ENCODE measurements at places on chromosomes 5 and 9. TPM values are rescaled to one million over a fixed set of nuclear protein-coding genes. Genes with fewer than 3 reads are reported as not detected.
A peak's percentile ranks its signal among the peaks of the same experiment; 100 is the strongest.

- DNase-seq, result no peak
These were observed 15.3 kb upstream of the FIBCD1 start for GRCh38 chr9:130954317-130954716.

DNA sequence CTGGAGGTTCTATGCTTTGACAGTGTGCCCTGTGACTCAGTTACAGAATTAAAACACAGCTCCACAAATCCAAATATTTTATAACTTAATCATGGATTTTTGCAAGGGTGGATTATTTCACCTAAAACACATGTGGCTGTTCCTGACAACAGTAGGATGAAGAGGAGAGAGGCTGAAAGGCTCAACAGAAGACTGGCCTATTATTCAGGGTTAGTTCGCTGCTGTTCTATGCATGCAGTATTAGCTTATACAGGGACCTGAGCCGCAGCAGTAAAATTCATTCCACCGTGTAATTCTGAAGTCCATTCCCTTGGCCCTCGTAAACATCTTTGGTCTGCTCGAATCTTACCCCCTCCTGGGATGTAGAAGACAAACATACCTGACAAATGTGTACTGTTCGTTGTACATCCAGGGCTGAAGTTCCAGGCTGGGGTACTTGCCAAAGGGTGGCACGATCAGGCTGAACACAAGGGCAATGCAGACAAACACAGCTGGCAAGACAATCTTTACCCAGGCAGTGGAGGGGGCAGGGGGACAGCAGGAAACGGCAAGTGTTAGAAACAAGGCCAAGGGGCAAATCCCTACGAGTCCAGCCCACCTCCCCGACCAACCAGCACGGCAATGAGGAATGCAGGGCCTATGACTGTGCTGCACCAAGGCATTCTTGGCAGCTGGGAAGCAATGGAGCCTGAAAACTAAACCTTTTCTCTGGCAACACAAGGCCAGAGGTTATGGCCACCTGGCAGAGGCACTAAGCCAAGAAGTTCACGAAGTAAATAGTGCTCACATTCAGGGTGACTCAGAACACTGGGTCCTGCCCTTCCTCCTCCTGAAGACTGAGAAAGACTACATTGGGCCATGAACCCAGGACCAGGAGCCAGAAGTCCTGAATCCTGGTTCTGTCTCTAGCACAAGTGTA is 46.8 kb downstream of the NIPSNAP3B start:
- no peak for DNase-seq

GRCh38 chr9:95507464-95508241 is 9.1 kb downstream of the PTCH1 start:
- DNase-seq, result peak; percentile 70

GRCh38 chr5:180646963-180647305 is 2.5 kb downstream of the FLT4 start:
- no peak for DNase-seq

- no peak for DNase-seq
These were observed 699.0 kb upstream of the ARRDC3 start for GRCh38 chr5:92081958-92082712.

ADRA1B gene
- not detected for total RNA-seq

Measured in natural killer cell (primary cell).